ENCODE measurements at places on chromosomes 16 and 17.

GRCh38 chr17:72419866-72420774, 299.3 kb downstream of the SOX9 start:
- peak; percentile 50 for DNase-seq

DNA sequence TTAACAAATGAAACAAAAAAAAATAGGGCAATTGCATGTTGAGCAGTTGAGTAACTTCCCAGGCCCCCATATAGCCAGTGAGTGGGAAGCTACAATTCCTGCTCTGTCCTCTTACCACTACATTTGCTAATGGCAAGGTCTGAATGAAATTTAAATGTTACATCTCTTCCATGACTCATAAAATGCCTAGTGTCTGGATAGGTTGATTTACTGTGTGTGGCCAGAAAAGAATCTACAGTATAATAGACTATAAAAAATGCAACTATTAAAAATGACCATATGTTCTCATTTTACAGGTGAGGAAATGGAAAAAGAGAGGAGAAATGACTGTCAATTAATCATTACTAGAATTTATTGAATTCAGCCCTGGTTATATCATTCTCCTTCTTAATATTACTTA, 1199.3 kb downstream of the CDH11 start:
- no peak for DNase-seq

- no peak for DNase-seq
These were observed 24.6 kb downstream of the NME3 start for GRCh38 chr16:1746693-1747195.

- DNase-seq, result no peak
These were observed 89.5 kb downstream of the MRC2 start for GRCh38 chr17:62716834-62717588.

GRCh38 chr17:78716814-78717393, 65.2 kb downstream of the CYTH1 start:
- DNase-seq, result no peak

DNA sequence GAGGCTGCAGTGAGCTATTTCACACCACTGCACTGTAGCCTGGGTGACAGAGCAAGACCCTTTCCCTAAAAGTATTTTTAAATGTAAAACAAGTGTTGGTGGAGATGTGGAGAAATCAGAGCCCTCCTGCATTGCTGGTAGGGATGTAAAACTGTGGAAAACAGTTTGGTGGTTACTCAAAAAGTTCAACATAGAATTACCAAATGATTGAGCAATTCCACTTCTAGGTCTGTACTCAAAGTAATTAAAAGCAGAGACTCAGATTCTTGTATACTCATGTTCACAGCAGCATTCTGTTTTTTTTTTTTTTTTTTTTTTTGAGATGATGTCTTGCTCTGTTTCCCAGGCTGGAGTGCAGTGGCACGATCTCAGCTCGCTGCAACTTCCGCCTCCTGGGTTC, 141.8 kb downstream of the PITPNC1 start:
- no peak for DNase-seq

GRCh38 chr16:84406006-84406963, 37.9 kb downstream of the ATP2C2 start:
- no peak for DNase-seq

- no peak for DNase-seq
These were observed 13.3 kb upstream of the CD300LD start for GRCh38 chr17:74605361-74605760.

GRCh38 chr16:88451586-88452481, 1.2 kb upstream of the ZFPM1 start:
- peak; percentile 72 for DNase-seq

GRCh38 chr16:988471-989353, 7.1 kb downstream of the SOX8 start:
- DNase-seq, result no peak

DNA sequence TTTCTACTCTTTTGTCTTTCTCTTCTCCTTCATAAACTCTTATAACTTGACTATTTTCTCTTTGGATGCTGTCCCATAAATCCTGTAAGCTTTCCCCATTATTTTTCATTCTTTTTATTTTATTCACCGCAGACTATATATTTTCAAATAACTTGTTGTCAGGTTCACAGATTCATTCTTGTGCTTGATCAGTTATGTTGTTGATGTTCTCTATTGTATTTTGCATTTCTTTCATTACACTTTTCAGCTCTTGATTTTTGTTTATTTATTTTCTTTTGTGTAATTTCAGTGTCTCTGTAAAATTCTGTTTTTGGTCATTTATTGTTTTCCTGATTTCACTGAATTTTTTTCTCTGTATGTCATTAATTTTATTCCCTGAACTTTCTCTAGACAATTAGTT, 49.2 kb downstream of the EFCAB13 start:
- DNase-seq, result no peak

DNA sequence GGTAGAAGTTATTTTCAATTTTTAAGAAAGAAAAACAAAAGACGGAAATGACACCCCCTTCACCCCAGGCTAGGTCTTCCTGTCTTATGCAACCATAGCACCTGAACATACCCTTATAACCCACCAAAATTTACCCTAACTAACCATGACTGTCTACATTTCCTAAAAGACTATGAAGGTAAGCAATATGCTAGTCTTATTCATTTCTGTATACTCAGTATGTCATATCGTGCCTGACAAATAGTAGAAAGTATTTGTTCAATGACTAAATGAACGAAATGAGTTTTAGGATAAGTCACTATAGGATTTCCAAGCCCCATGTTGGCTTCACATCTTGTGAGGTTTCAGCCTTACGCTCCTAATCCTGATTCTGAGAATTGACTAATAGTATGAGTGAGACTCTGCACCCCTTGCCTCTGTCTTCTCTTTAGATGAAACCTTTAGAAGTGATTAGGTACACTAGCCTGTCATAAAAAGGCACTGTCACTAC, 6.5 kb downstream of the ADAT1 start:
- DNase-seq, result no peak

DNA sequence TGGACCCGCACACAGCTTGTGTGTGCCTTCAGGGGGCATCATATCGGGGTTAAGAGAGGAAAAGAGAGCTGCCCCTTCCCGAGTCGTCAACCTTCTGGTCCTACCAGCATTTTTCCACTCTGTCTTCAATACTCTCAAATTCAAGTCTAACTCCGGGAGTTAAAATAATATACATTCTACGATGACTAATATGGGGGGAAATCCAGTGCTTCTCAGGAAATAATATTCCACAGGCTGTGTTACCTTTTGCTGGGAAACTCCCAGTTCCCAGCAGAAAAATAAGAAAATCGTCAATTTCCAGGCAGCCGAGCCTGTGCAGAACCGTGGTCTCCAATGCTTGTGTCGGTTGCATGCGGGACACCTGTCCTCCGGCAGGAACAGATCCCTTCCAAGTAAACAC, 105.0 kb upstream of the FOXF1 start:
- DNase-seq, result no peak

GRCh38 chr17:65656390-65657250, 95.2 kb upstream of the AXIN2 start:
- no peak for DNase-seq

- no peak for DNase-seq
These were observed 469 bp downstream of the AMZ2 start for GRCh38 chr17:68248199-68248825.

Data from NB4 (cell line).